Activated CD8-positive, alpha-beta memory T cell treated with anti-CD3 and anti-CD28 coated beads for 48 hours (primary cell): ENCODE measurements at places on chromosomes 1 and 21.

GRCh38 chr1:178241837-178242236 is 147.9 kb downstream of the RASAL2 start:
- DNase-seq = no peak

GRCh38 chr1:27634985-27635367 is at the start of gene FGR:
Gene FGR (minus strand): TSS chr1:27635185. CDS start chr1:27623916, 11,269 bp downstream.
- DNase-seq = no peak

DNA sequence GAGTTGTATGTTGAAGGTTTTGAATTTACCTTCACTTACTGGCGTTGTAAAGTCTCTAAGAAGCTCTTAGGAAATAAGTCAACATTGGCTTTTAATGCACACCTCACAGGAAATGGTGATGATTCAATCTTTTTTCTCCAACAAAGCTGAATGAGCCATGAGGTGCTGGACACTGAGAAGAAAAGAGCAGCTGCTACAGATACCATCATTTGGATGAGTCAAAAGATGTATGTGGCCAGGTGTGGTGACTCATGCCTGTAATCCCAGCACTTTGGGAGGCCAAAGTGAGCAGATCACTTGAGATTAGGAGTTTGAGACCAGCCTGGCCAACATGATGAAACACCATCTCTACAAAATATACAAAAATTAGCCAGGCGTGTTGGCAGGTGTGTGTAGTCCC is 3.3 kb upstream of the IL23R start:
- no peak for DNase-seq

DNA sequence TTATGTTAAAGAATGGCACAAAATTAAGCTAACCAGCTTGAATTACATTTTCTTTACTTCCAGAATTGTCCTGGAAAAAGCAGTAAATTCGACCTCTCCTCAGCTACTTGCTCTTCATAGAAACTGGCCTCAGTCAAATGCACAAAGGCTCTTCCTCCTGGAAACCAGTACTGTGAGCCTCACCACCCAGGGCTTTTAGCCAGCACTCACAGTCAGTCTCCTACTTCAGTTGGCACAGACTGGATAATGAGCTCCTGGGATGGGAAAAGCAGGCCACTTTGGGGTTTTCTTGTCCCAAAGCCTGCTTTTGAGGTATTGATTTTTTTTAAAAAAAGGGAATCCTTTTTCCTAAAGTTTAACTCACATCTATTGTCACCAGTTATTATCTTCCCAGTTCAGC is 40.4 kb downstream of the SCYL3 start:
- no peak for DNase-seq

DNA sequence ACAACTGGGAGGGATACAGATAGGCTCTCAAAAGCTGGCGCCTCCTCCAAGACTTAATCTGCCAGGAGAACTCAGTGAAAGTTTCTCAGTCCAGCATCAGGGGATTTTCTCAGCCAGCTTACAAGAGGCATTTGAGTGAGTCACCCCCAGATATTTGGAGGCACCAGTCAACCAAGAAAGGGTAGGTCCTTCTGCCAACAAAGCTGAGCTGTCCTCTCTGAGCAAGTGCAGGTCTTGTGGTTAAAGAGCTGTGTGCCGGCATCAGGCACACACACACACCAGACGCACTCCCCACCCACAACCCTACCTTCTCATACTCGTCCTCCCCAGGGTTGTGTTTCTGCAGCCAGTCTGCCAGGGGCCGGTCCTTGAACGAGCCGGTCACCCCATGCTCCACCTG is 27.0 kb upstream of the PPP1R15B start:
- no peak for DNase-seq

GRCh38 chr21:38468989-38469388 is 29.3 kb downstream of the ERG start:
- no peak for DNase-seq

DNA sequence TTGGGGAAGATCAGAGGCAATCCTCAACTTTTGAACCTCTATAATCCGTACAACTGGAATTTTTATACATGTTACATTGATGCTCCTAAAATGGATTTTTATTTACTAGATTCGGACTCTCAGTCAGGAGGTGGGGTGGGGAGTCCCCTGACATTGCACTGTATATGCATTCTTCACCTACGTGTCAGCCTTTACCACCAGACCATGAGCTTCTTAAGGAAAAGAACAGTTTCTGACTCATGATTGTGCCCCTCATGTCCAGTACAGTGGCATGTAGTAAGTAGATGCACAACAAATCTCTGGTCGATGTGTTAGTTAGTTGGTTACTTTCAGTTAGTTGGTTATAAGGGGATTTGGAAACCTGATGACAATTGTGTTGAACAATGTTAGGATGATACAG is 15.4 kb downstream of the LPAR3 start:
- DNase-seq = no peak

DNA sequence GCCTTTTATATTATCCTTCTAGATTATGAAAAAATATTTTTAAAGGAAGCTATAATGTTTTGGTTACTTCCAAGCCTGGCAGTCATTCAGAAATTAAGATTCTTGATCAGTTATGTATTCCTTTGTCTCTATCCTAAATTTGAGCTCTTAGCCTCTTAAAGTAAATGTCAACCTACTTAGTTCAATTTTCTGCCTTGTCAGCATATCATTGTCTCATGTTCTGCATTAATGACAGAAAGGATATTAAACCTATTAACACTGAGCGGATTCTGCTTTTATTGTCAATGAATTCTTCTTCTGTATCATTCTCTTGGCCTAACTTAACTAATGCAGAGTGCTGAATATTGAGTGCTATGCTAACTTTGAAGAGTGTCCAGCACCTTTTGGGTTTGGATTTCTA is 56.0 kb downstream of the SDCCAG8 start:
- no peak for DNase-seq

- no peak for DNase-seq
These were observed 9.8 kb upstream of the FNBP1L start for GRCh38 chr1:93437976-93438605.

GRCh38 chr1:245124644-245125043 is 30.1 kb upstream of the KIF26B start:
- DNase-seq = no peak

- DNase-seq = no peak
These were observed 34.1 kb upstream of the GPR153 start for GRCh38 chr1:6294890-6295556.

DNA sequence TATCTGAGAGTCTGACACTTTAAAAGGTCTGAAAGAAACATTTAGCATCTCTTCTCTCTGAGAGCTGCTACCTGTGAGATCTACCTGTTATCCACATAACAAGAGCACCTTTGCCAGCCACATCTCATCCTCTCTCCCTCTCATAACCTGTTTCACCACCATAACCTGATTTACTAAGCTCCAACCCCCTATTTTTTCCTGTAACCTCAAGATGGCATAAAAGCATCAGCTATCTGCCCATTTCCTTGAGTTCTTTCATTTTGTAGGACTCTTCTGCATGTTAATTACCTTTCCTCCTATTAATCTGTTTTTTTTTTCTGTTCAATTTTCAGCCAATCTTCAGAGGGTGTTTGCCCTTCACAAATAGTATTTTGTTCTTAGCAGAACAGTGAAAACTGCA is 136.5 kb upstream of the KCNK1 start:
- DNase-seq = no peak

GRCh38 chr1:54107131-54107530 is 45.7 kb downstream of the CDCP2 start:
- no peak for DNase-seq

DNA sequence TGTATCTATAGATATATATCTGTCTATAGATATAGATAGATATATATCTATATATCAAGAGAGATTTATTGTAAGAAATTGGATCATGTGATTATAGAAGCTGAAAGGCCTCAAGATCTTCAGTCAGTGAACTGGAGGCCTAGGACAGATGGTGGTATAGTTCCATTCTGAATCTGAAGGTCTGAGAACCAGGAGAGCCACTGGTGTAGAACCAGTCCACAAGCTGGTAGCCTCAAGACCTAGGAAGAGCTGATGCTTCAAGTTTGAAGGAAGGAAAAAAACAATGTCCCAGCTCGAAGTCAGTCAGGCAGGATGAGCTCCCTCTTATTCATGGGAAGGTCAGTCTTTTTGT is 213.2 kb upstream of the JUN start:
- DNase-seq = no peak

- no peak for DNase-seq
These were observed 33.7 kb upstream of the DMBX1 start for GRCh38 chr1:46455951-46456350.

DNA sequence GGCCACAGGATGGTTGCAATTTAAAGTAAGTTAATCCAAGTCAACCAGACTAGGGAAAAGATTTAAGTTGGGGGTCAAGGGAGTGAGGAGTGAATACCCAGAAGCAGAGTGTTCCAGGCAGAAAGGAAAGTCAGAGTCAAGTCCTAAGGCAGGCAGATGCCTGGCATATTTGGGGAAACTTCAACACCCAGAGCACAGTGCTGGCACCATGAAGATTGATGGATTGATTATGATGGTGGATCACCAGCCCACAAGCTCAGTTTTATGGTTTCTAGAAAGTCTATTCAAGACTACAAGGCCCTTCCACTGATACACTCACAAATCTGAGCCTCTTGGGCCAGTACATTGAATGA is 100.1 kb upstream of the DUSP10 start:
- DNase-seq = no peak

DNA sequence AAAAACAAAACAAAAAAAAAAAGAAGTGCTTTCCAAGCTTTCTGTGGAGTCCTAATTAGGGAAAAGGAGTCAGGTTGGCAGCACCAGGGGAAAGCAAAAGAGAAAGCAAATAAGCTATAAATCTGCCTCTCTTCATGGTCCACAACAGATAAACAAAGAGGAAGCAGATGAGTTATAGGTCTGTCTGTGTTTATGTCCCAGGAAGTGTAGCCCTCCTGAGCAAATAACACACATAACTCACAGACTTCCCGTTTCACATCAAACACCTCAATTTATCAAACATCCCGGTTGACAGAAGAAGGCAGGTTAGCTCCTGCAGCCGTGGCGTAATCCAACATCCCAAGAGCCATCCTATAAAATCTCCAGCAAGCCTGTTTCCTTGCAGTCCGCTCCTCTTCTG is 5.6 kb upstream of the SLC2A5 start:
- no peak for DNase-seq

- no peak for DNase-seq
These were observed 3.1 kb upstream of the SH3BP5L start for GRCh38 chr1:248828845-248829244.

DNA sequence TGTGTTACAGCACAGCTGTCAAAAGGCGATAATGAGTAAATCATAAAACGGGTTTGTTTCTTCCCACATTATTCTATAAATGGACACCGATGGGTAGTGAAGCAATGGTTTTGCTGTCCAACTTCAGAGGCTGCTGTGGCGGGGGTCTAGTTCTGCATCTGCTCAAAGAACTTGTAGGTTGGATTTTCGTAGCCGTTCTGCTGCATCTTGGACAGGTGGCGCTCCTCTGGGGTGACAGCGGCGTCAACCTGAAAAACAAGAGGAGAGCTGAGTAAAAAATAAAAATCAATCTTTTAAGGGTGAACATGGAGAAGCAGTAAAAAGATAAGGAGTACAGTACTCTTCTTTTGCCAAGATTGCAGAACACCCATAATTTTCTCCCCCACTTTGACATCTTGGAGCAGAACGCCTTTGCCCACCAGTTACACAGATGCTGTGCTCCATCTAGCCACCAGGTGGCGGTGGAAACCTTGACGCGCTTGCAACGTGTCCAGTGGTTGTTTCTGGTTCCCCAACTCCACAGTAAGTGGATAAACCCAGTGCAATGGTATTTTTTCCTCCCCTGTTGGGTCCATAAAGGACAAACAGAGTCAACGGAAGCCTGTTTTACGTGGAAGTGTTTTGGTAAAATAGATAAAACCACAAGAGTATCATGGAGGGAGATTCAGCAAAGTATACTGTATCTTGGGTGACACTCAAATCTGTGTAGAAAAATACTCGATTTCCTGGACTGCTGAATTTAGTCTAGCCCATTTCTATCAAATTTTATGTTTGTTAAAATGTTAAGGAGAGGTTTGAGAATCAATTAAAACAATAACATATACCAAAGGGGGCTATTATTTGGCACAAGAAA is 147.0 kb downstream of the GABPA start:
- no peak for DNase-seq

DNA sequence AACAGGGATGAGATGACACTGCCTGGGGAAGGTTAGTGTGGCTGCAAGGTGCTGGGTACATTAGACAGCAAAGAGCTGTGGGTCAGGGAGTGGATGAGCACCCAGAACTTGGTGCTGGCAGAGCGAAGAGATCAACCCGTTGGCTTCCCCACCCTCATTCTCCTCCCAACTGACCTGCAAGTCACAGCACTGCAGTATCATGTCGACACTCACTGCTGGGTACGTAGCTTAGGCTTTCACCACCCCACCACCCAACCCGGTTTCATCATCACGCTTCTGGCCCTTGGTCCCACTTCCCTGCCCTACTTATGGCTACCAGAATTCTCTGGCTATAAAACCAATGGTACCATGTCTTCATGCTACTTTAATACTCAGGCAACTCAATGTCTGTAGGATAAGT is 73.6 kb upstream of the LYST start:
- no peak for DNase-seq

- DNase-seq = no peak
These were observed 4.0 kb downstream of the ACTL8 start for GRCh38 chr1:17759114-17759513.

- no peak for DNase-seq
These were observed at the start of the genes ADORA3 and TMIGD3 for GRCh38 chr1:111503585-111504060. Gene ADORA3 (minus strand): TSS chr1:111503633. CDS start chr1:111503354, 279 bp downstream. Gene TMIGD3 (minus strand): TSS chr1:111503633. CDS start chr1:111503354, 279 bp downstream.

GRCh38 chr1:218521414-218522169 is 176.5 kb downstream of the TGFB2 start:
- DNase-seq = peak; percentile 21
